Stimulated activated CD4-positive, alpha-beta T cell treated with anti-CD3 and anti-CD28 coated beads, Interleukin-1b, Interleukin-23, amount 100 ng/mL, for 4 hours (primary cell): ENCODE measurements at places on chromosomes 11 and 22.

GRCh38 chr11:131802440-131803115, 432.2 kb downstream of the NTM start:
- DNase-seq = no peak

DNA sequence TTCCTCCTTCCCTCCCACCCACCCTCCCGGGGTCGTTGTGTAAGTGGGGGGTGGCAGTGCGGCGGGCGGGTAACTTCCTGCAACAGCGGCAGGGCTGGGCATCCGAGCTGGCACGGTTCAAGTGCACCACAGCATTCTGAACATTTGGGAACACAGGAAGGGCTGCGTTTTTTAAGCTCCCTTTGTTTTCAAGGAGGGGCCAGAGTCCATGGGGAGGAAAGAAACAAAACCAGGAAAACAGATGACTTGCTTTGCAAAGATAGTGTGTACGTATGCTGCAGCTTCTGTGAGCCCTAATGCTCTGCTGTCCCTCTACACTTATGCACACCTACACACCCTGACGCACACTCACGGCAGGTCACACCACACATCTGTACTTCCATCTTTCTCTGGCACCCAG, 152.5 kb downstream of the FBXO7 start:
- no peak for DNase-seq

GRCh38 chr22:32665676-32666075, 135.8 kb upstream of the TIMP3 start:
- DNase-seq = no peak

DNA sequence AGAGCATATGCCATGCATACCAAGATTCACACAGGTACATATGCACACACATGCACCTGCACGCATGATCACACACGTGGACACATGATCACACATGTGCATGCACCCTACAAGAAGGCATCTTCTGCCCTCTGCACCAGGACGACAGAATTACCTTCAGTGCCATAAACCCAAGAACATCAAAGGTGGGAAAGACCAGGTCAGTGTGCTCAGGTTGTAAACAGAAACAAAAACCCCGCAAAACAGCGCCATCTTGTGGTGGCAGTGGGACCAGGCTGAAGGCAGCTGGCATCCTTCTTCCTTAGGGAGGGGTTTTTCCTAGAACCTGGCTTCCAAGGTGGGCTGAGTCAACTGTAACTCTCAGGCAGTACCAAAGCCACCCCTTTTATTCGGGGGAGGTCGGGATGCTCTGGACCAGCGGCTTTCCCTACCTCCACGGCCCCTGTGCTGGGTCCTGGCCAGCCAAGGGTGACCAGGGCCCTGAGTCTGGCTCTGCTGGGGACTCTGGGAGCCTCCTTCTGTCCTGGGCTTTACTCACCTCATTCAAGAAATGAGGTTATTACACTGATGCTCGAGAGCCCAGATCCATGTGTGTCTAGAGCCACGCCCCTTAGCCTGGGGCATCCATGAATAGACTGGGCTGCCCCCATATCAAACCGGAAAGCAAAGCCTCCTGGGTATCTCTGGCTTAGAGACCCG, 69.4 kb upstream of the FGF3 start:
- DNase-seq = peak; percentile 58

DNA sequence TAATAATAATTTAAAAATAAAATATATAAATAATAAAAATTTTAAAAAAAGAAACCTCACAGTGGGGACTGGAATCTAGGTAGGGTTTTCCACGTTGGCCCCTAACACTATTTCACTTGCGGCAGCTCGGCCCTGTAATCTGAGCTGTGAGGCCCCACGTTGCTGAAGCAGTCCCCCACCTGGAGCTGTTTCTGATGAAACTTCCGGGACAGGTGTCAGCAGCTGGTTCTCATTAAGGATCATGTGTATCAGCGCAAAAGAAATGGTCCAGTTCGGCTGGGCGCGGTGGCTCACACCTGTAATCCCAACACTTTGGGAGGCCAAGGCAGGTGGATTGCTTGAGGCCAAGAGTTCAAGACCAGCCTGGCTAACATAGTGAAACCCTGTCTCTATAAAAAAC, 17.3 kb downstream of the RHOD start:
- no peak for DNase-seq

DNA sequence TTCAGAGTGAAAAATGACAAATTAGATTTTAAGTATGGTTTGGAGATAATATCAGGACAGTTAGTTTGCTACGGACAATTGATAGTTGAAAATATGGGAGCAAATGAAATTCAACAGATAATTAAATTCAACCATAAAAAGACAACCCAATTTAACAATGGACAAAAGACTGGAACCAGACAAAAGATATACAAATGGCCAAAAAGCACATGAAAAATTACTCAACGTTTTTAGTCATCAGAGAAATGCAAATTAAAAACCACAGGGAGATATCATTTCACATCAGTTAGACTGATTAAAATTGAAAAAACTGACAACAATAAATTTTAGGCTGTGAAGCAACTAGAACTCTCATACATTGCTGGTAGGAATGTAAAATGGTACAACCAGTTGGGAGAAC, 27.2 kb downstream of the SIK2 start:
- no peak for DNase-seq

DNA sequence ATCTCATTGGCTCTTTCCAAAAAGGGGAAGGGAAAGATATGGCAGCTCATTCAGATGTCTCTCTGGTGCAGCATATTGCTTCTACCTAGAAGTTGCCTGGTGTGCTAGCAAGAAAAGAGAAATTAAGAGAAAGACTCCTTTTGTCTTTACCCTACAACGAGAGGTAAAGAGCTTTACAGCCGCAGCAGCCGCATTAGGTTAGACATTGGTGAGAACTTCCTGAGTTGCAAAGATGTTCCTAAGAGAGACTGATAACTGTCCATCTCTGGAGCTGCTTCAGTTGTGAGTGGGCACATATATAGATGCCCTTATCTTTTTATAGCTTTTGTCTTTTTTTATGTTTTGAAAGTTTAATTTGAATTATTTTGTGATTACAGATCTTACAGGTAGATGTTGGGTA, 80.8 kb upstream of the NNMT start:
- DNase-seq = no peak

- DNase-seq = no peak
Measured at GRCh38 chr11:129888451-129888850, 6.9 kb downstream of the NFRKB start.

- DNase-seq = no peak
Measured at GRCh38 chr22:45329530-45329936, 19.8 kb downstream of the FAM118A start.

DNA sequence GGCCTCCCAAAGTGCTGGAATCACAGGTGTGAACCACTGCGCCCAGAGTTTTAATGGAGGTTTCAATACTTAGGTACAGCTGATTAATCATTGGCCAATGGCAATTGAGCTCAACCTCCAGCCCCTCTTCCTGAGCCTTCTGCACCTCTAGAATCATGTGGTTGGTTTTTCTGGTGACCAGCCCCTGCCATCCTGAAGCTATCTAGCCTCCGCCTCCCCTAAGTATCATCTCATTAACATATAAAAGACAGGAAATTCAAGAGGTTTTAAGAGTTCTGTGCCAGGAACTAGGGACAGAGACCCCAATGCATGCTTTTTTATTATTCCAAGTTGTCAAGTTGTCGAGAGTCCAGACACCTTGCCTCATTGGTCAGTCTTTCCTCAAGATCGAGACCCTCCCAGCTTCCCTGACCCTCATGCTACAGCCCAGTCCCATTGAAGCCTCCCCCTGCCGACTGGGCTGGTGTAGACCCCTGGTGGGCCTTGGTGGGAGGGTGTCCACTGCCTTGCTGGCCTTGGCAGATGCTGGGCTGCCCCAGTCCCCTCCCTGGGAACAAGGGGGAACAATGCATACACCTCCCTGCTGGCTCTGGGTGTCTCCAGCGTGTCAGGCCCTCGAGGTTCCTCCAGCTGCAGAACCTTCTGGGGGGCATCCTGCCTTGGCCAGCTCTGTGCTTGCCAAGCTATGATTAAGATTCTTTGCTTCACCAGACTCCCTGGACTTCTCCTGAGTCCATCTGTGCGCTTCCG, 148.0 kb downstream of the CTTN start:
- DNase-seq = no peak

- DNase-seq = no peak
Measured at GRCh38 chr22:49423125-49423650, 404.5 kb downstream of the BRD1 start.

- no peak for DNase-seq
Measured at GRCh38 chr11:92540096-92540495, 315.5 kb downstream of the FAT3 start.

DNA sequence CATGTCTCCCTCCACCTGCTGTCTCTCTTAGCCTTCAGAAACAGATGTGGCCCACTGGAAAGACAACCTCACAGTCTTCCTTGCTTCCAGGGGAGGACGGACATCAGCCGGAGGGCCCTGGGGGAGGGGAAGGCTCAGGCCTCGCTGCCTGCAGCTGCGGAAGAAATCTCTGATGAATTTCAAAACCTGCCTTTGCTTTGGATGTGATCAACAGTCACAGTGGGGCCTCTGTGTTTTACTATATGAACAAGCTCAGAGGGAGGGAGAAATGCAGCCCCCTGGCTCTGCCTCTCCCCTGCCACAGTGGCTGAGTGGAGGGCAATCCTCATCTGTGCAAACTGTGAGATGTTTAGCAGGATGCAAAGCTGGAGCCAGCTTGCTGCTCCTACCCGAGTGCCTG, 282.8 kb downstream of the NTM start:
- DNase-seq = no peak

- no peak for DNase-seq
Measured at GRCh38 chr11:133204158-133204557, 328.1 kb downstream of the OPCML start.

DNA sequence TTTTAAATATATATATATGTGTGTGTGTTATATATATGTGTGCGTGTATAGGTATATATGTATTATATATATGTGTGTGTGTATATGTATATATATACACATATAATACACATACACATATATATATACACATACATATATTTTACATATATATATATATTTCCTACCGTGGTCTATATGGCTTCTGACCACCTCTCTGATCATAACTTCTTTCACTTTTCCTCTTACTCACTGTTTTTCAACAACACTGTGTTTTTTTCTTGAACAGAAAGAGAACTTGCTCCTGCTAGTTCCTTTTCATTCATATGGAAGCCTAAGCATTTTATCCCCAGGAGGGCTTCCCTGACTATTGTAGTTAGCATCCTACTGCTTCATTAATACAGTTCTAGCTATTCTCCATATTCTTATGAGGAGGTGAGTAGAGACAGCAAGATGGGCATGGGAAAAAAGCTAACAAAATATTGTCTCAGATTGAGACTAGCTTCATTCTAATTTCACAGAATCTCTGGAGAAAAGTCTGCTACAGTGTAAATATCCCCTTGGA, 38.5 kb upstream of the CTSC start:
- DNase-seq = no peak

DNA sequence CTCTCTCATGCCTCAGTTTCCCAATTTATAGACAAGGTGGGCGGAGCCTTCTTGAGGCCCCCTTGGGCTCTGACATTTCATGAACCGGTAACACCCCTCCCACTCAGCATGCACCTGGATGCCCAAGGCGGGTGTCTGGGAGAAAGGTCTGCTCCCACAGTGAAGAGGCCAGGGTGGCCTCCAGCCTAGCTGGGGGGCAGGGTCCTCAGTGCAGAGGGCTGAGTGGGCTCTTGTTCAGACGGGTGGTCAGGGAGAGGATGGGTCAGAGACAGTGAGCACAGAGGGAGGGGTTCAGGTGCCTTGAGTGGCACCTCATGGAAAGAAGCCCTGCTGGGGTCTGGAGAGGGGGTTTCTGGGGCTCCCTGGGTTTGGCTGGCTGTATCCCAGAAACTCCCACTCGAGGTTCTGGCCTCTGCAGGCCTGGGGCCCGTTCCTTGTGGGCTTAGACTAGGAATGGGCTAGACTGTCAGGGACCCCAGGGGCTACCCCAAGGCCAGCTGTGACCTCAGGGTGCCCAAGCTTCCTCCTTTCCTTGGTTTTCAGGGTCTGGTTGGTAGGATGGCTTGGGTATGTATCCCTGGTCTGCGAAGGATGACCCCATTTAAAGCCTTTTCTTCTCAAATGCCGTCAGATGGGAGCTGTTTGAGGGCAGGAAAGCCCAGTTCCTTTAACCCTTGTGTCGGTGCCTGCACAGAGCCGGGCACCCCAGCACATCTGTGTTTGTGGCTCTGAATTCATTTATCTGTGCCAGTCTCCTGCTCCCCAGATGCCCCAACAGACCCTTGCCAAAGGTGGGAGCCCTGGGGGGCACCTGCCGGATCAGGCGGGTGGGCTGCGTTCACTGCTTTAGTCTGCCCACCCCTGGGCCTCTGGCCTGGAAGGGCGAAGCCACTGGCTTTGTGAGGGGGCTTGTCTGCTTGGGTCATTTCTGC, 1.2 kb downstream of the SYNGR1 start:
- DNase-seq = no peak

DNA sequence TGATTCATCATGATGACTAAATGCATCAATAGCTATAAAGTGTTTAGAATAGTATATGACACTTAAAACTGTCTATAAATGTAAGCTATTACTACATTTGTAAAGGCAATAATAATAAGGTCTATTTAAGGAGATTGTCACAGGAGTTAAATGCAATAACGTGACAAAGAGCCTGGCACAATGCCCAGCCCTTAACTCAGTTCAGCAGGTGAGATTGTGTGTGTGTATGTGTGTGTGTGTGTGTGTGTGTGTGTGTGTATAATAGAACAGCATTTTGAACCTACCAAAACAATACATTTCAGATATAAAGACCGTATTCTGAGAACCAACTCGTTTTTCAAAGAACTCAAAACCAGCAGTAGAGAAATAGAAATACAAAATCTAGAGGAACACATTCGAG, 177.5 kb downstream of the MYO18B start:
- no peak for DNase-seq
